ENCODE measurements at places on chromosomes 12 and 14. TPM values are rescaled to one million over a fixed set of nuclear protein-coding genes. Genes with fewer than 3 reads are reported as not detected.

GRCh38 chr12:93127582-93128331 is 198.7 kb upstream of the EEA1 start:
- H3K4me3 ChIP-seq = no peak overlapping the region
- H3K36me3 ChIP-seq = no peaks in the 10 kb centered on the region
- peaks cover 25% of the 10 kb centered on the region for H3K4me1 ChIP-seq
- peak; percentile 40 for DNase-seq

- peaks cover 7% of the 10 kb centered on the region for H3K27me3 ChIP-seq
Observed at GRCh38 chr12:108368089-108368488, 29.0 kb upstream of the CMKLR1 start.

DNA sequence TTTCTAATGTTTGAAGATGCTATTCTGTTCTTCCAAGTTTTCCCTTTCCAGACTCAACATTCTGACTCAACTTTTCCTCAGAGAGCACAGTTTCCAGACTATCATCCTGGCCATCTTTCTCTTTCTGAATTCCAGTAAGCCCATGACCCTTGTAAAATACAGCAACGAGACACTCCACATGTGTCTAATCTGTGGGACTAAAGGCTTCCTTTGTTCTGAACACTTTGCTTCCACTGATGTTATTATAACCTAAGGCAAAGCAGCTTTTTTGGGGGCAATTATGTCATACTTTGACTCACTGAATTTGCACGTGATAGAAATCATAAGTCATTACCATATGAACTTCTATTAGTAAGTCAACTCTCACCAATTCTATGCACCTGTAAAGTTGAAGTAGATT is 6.3 kb upstream of the ART4 start:
- H3K4me1 ChIP-seq = peaks cover 73% of the 10 kb centered on the region
- H3K27me3 ChIP-seq = no peaks in the 10 kb centered on the region
- peak overlapping the region; percentile 93 for H3K27ac ChIP-seq
- DNase-seq = no peak
- H3K4me3 ChIP-seq = no peak overlapping the region
- no peaks in the 10 kb centered on the region for H3K36me3 ChIP-seq

GRCh38 chr12:111314953-111315539 is 53.8 kb downstream of the PHETA1 start:
- peaks cover 3% of the 10 kb centered on the region for H3K27me3 ChIP-seq
- DNase-seq = no peak
- no peak overlapping the region for H3K27ac ChIP-seq

DNA sequence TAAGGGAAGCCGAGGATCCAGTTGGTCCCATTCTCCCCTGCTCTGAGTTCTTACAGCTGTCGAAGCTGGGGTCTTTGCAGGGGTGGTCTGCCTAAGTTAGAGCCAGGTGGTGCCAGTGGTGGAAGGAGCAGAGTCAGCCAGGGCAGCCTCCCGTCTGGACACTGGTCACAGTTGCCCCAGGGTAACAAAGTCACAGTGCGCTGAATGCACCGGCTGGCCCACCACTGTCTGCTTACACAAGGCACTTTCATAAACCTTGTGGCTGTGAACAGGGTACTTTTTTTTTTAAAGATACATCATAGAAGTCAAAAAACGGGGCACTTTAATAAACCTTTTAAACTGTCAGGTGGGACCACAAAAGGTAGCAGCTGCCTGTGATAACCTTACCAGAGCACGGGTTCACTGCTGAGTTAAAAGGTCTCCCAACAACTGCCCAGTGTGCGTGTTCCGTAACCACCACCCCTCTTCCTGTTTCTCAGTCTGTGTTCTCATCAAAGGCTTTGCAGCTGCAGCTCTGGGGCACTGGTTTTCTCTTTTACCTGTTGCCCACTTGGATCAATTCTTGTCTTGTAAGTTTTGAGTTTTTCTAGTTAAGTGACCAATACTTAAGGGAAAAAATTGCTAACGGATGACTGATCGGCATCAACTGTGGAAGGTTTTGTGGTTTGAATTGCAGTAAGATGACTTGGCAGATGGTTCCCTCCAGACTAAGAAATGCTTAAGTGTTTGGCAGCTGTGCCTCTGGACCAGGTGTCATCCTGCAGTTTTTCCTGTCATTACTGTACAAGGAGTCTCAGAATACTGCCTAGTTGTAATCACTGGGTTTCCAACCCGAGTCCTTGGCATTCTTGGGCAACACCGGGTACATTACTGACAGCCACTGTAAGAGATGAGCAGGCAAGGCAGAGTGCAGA is 55.9 kb downstream of the DYNC1H1 start:
- H3K4me1 ChIP-seq = no peaks in the 10 kb centered on the region
- H3K36me3 ChIP-seq = peaks cover 64% of the 10 kb centered on the region
- DNase-seq = no peak
- no peaks in the 10 kb centered on the region for H3K27me3 ChIP-seq
- no peak overlapping the region for H3K4me3 ChIP-seq
- no peak overlapping the region for H3K27ac ChIP-seq

DNA sequence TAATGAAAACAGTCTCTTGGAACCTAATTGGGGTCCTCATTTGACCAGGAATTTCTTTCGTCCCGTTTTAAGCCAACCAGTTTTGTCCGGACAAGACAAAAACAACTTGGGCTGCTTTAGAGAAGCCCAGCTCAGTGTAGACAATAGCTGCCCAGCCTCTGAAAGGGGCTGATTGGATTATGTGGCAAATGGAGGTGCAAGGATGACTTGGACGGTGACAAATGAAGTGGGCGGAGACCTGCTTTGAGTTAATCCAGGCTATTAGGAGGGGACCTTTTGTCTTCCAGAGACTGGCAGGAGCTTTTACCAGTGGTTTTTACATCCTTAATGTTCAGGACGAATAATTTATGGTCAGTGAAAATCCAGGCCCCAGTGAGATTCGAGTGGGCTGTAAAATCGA is 4.8 kb downstream of the MEG3 start:
- peak overlapping the region; percentile 80 for H3K27ac ChIP-seq
- DNase-seq = no peak
- peaks cover 4% of the 10 kb centered on the region for H3K36me3 ChIP-seq
- H3K4me3 ChIP-seq = no peak overlapping the region
- peaks cover 27% of the 10 kb centered on the region for H3K4me1 ChIP-seq
- H3K27me3 ChIP-seq = peaks cover 3% of the 10 kb centered on the region

GRCh38 chr12:122872815-122873361 is 23.0 kb downstream of the VPS37B start:
- peaks cover 50% of the 10 kb centered on the region for H3K4me1 ChIP-seq
- no peak for DNase-seq
- peaks cover 13% of the 10 kb centered on the region for H3K36me3 ChIP-seq
- H3K27ac ChIP-seq = peak overlapping the region; percentile 92

- H3K4me1 ChIP-seq = peaks cover 13% of the 10 kb centered on the region
- H3K27ac ChIP-seq = no peak overlapping the region
- no peak overlapping the region for H3K4me3 ChIP-seq
- no peak for DNase-seq
Observed at GRCh38 chr14:54866588-54866987, 36.0 kb downstream of the GCH1 start.

DNA sequence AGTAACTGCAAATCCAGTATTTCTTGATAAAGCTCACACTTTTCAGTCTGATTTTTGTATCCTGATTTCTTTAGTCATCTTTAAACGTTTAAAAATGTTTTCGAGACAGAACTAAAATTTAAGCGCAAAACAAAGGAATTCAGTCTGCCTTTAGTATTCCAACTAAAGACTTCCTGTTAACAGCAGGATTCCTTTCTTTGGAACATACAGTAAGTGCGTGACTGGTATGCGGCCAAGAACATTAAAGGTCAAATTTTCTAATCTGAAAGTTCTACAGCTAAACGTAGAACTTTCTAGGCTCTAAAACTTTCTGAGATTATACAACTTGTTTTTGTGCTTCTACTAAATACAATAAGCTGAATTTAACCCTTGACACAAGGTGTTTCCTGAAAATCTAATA is 9.9 kb downstream of the SAV1 start:
- peak overlapping the region; percentile 91 for H3K27ac ChIP-seq
- H3K4me3 ChIP-seq = no peak overlapping the region

- peaks cover 16% of the 10 kb centered on the region for H3K36me3 ChIP-seq
- DNase-seq = no peak
- H3K27ac ChIP-seq = peak overlapping the region; percentile 45
- no peak overlapping the region for H3K4me3 ChIP-seq
- no peaks in the 10 kb centered on the region for H3K27me3 ChIP-seq
Observed at GRCh38 chr14:54474232-54474793, 14.5 kb downstream of the GMFB start.

- no peak for DNase-seq
- no peak overlapping the region for H3K27ac ChIP-seq
- H3K36me3 ChIP-seq = peaks cover 36% of the 10 kb centered on the region
- H3K27me3 ChIP-seq = no peaks in the 10 kb centered on the region
Observed at GRCh38 chr14:39145266-39145966, 24.7 kb downstream of the TRAPPC6B start.

DNA sequence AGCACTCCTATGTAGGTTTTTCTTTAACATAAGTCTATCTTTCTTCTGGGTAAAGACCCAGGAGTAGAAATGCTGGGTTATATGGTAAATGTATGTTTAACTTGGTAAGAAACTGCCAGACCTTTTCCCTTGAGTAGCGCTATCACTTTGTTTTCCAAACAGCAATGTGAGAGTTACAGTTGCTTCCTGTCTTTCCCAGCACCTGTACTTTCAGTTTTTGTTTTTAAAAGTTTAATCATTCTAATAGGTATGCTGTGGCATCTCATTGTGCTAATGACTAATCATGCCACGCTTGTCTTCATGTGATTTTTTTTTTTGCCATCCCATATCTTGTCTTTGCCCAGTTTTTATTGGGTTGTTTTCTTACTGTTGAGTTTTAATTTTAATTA is 28.1 kb downstream of the GIT2 start:
- H3K4me3 ChIP-seq = no peak overlapping the region
- peaks cover 37% of the 10 kb centered on the region for H3K36me3 ChIP-seq
- no peak overlapping the region for H3K27ac ChIP-seq
- DNase-seq = no peak

DNA sequence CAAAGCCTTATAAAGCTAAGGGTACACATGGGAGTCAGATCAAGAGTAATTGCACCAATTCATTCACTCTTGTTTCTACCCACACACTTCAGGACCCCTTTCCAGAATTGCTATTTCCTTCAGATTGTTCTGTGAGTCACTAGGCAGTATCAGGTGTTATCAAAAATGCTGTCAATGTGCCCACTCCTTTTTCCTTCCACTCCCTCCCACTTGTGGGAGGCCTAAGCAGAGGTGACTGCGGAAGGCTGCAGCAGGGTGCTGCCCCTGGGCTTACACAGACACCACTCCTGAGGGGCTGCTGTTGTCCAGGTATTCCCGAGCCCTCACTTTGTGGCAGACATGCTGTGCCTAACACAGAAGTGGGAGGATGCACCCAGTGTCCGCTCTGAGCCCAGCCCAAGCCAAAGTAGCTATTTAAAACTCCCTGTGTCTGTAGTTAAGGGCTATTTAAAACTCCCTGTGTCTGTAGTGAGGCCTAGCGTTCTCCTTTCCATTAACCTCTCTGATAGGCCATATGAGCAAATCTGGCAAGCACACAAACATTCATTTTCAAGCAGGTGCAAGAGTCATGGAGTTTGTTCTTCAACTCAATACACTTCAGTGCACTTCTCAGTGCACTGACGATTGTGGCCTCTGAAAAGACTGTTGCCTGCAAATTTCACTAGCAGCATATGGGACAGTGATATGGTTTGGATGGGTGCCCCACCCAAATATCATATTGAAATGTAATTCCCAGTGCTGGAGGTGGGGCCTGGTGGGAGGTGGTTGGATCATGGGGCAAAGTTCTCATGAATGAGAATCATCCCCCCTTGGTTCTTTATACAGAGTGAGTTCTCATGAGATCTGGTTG is 117.8 kb downstream of the PHLDA1 start:
- no peak overlapping the region for H3K27ac ChIP-seq
- H3K4me3 ChIP-seq = no peak overlapping the region
- H3K4me1 ChIP-seq = peaks cover 23% of the 10 kb centered on the region

The PAPLN gene
- total RNA-seq = 10.6 TPM

The FITM1 gene
- total RNA-seq = 1.0 TPM

The ACSM4 gene
- total RNA-seq = not detected

The CLEC14A gene
- not detected for total RNA-seq

The SSPN gene
- total RNA-seq = 19.4 TPM

The GZMB gene
- total RNA-seq = not detected

The OAS2 gene
- total RNA-seq = 0.22 TPM
